ENCODE measurements at places on chromosomes 5 and 9. TPM values are rescaled to one million over a fixed set of nuclear protein-coding genes. Genes with fewer than 3 reads are reported as not detected.

- H3K4me1 ChIP-seq: no peaks in the 10 kb centered on the region
- DNase-seq: peak; percentile 37
- H3K36me3 ChIP-seq: no peaks in the 10 kb centered on the region
Measured at GRCh38 chr9:115198001-115198400, 80.0 kb upstream of the TNC start.

- H3K4me3 ChIP-seq: no peak overlapping the region
- no peak overlapping the region for H3K27ac ChIP-seq
- no peaks in the 10 kb centered on the region for H3K27me3 ChIP-seq
- DNase-seq: no peak
- H3K4me1 ChIP-seq: no peaks in the 10 kb centered on the region
Measured at GRCh38 chr5:84162695-84163094, 222.0 kb downstream of the EDIL3 start.

Gene SLC23A1
- total RNA-seq: not detected

Gene PCDHA9
- total RNA-seq: 1.6 TPM

Gene LVRN
- total RNA-seq: 3.0 TPM

Gene IL9
- not detected for total RNA-seq

Measured in cardiac muscle cell (in vitro differentiated cells and primary cell).